ENCODE measurements at places on chromosomes 6 and 20.

GRCh38 chr6:72286911-72287311, 335.0 kb upstream of the KCNQ5 start:
- DNase-seq, result no peak

- no peak for DNase-seq
Measured at GRCh38 chr6:44624226-44624625, 236.7 kb downstream of the CDC5L start.

GRCh38 chr6:112827793-112828192, 480.7 kb downstream of the RFPL4B start:
- no peak for DNase-seq

DNA sequence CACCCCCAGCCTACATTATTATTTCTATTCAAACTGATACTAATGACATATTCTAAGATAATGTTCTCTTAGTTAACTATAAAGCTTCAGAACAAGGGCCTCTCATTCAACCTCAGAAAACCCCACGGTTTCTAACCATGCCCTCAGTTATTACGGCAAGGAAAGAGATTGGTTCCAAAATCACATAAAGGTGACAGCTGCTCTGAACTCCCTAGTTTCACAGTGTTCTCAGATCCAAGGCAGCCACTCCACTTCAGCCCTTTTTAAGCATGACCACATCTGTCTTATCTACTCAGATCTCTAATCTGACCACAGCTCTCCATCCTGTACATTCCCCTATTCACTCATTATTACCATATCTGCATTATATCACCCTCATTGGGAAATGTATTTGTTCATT, 98.8 kb upstream of the CEP85L start:
- no peak for DNase-seq

GRCh38 chr20:10705801-10706459, 32.1 kb upstream of the JAG1 start:
- DNase-seq, result no peak

GRCh38 chr20:38098952-38099351, 65.4 kb downstream of the RPRD1B start:
- DNase-seq, result no peak

GRCh38 chr6:139373928-139374356, 506 bp downstream of the CITED2 start:
- DNase-seq, result no peak

GRCh38 chr20:973785-974194, 28.3 kb downstream of the RSPO4 start:
- peak; percentile 19 for DNase-seq

DNA sequence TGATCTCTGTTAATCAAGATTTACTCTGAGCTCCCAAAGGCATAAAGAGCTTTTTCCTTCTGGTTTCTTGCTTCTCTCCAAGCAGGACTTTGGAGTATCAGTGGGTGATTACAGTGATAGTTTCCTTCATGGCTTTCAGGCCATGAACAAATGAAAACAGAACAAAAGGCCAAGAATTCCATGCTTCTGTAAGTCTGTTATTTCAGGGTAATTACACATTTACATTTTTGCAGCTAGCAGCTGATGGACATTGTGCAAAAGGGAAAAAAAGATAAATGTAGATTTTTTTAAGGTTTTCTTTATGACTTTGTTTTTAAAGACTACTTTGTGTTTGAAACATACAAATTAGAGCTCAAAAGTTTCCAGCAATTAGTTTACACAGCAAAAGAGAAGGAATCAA, 441.6 kb downstream of the PLCB1 start:
- DNase-seq, result no peak

DNA sequence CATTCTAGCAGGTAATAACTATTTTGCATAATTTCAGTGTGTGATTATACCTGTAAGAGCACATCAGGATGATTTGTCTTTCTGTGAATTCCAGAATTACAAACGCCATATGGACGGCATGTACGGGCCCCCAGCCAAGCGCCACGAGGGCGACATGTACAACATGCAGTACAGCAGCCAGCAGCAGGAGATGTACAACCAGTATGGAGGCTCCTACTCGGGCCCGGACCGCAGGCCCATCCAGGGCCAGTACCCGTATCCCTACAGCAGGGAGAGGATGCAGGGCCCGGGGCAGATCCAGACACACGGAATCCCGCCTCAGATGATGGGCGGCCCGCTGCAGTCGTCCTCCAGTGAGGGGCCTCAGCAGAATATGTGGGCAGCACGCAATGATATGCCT, 122.7 kb downstream of the TMEM242 start:
- no peak for DNase-seq

Measured in KG1 (cell line).